A172 (cell line): ENCODE measurements at places on chromosomes 7 and 10. TPM values are rescaled to one million over a fixed set of nuclear protein-coding genes. Genes with fewer than 3 reads are reported as not detected.

SMKR1 gene
- total RNA-seq: 0.84 and 4.6 TPM in 2 replicates

CCAR1 gene
- total RNA-seq: 43.1 and 62.3 TPM in 2 replicates

DNA sequence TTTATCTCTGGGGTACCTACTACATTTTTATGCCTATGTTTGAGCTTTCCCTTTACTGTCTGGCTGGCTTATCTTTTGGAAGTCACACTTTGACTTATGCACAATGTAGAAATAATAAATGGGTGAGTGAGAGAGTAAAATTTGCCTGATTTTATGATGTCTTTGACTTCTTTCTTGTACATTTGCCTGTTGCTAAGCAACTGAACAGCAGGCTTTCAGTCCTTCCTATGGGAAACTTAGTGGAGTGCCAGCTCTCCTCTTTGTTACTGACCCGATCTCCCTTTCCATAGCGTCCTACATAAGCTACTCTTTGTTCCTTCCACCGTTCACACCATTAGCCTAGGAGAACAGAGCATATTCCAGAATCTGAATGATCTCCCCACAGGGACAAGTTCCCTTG is 4.2 kb downstream of the TAS2R60 start:
- no peak for DNase-seq

GRCh38 chr7:55774327-55775050 is 88.1 kb downstream of the SEPTIN14 start:
- DNase-seq: no peak

DNA sequence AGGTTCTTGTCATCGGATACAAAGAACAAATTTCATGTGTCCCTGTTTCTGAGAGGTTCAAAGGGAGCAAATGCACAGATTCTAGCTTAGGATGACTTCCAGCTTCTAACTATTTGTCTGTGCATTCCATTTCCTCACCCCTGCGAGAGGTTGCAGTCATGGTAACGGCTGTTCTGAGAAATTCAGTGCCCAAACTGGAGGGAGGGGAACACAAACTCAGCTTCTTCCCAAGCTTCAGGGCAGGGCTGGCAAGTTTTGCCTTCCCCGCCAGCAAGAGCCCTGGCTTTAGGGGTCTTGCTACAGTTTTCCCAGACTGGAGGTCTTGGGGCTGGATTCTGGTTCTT is 11.1 kb downstream of the FAS start:
- DNase-seq: no peak
